Thymus (tissue), 14 donors: ENCODE measurements at places on chromosomes 11 and 22. TPM values are rescaled to one million over a fixed set of nuclear protein-coding genes. Genes with fewer than 3 reads are reported as not detected.

TMPRSS13 gene
- 1.5 TPM for total RNA-seq

GRCh38 chr22:44366372-44367300 is 53.9 kb upstream of the SHISAL1 start:
- peaks cover 10% of the 10 kb centered on the region for H3K4me1 ChIP-seq
- no peaks in the 10 kb centered on the region for H3K36me3 ChIP-seq
- no peak for DNase-seq
- H3K4me3 ChIP-seq: no peak overlapping the region
- no peaks in the 10 kb centered on the region for H3K27me3 ChIP-seq

DNA sequence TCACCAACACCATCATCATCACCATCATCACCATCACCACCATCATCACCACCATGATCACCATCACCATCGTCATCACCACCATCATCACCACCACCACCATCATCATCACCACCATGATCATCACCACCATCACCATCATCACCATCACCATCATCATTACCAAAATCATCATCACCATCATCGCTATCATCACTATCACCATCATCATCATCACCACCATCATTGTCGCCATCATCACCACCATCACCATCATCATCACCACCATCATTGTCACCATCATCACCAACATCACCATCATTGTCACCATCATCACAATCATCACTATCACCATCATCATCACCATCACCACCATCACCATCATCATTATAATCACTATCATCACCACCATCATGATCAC is 893.5 kb downstream of the TBC1D22A start:
- no peaks in the 10 kb centered on the region for H3K27me3 ChIP-seq
- H3K36me3 ChIP-seq: no peaks in the 10 kb centered on the region
- no peaks in the 10 kb centered on the region for H3K4me1 ChIP-seq
- no peak for DNase-seq
- H3K4me3 ChIP-seq: no peak overlapping the region
- H3K27ac ChIP-seq: no peak overlapping the region

- no peaks in the 10 kb centered on the region for H3K4me1 ChIP-seq
- H3K4me3 ChIP-seq: no peak overlapping the region
- no peaks in the 10 kb centered on the region for H3K27me3 ChIP-seq
- H3K36me3 ChIP-seq: no peaks in the 10 kb centered on the region
Observed at GRCh38 chr11:82577246-82577645, 156.4 kb downstream of the FAM181B start.

GRCh38 chr11:62046568-62047100 is 77.2 kb upstream of the INCENP start:
- no peak for DNase-seq
- no peak overlapping the region for H3K27ac ChIP-seq
- H3K27me3 ChIP-seq: no peaks in the 10 kb centered on the region
- H3K4me1 ChIP-seq: no peaks in the 10 kb centered on the region
- no peaks in the 10 kb centered on the region for H3K36me3 ChIP-seq

DNA sequence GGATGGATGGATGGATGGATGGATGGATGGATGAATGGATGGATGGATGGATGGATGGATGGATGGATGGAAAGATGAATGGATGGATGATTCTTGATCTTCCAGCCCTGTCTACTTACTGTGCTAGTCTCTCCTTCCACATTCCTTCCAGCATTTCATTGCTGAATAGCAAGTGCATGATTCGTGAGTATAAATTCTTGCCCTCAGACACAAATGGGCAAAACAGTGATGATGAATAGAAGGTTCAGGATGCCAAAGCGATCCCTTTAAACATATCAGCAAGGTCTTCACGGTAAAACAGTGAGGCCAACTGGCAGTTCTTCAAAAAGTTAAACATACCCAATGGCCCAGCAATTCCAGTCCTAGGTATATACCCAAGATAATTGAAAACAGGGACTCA is 400.2 kb downstream of the MN1 start:
- DNase-seq: no peak
- H3K4me3 ChIP-seq: no peak overlapping the region
- no peaks in the 10 kb centered on the region for H3K4me1 ChIP-seq
- no peaks in the 10 kb centered on the region for H3K27me3 ChIP-seq
- H3K36me3 ChIP-seq: no peaks in the 10 kb centered on the region
- H3K27ac ChIP-seq: no peak overlapping the region
